ENCODE measurements at places on chromosomes 4 and X.

- DNase-seq: no peak
Measured at GRCh38 chrX:2954541-2954940, 25.4 kb upstream of the ARSD start.

DNA sequence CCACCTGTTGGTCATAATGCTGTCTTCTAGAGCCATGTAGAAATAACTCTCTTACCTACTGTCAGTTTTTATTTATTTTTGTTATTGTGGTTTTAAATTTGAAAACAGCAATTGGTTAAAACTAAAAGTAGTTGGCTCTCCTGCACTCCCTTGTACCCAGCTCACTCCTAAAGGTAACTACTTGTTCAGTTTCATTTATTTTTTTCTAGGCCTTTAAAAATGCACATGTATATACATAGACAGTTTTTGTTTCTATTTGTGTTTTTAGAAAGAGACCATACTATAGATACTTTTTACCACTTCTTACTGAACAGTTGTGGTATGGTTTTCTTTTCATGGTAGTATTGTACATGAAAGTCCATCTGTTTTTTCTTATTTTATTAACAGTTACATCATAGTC, 16.8 kb downstream of the SMAD1 start:
- no peak for DNase-seq

- no peak for DNase-seq
Measured at GRCh38 chr4:7949759-7950158, 10.1 kb upstream of the AFAP1 start.

- DNase-seq: no peak
Measured at GRCh38 chrX:65697915-65698796, 30.7 kb downstream of the MSN start.

DNA sequence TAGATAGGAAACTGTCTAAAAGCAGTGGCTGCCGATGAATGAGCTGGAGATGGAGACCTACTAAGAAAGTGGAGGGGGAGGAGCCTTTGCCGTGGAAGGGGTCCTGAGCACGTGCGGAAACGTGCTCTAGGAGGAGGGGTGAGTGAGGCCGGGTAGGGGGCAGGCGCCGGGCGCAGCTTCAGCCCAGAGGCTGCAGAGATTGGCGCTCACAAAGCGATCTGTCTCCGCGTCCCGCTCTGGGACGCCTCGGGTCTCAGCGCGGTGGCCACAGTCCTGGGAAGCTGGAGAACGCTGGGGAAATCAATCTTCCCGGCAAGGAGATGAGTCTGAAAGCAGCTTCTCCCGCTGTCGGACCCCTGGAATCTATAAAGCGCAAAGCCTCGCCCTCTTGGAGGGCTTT, 444 bp upstream of the ARHGAP6 start:
- no peak for DNase-seq

- DNase-seq: no peak
Measured at GRCh38 chrX:153697924-153698865, 10.5 kb downstream of the SLC6A8 start.

GRCh38 chr4:7158991-7159390, 33.3 kb upstream of the SORCS2 start:
- no peak for DNase-seq

DNA sequence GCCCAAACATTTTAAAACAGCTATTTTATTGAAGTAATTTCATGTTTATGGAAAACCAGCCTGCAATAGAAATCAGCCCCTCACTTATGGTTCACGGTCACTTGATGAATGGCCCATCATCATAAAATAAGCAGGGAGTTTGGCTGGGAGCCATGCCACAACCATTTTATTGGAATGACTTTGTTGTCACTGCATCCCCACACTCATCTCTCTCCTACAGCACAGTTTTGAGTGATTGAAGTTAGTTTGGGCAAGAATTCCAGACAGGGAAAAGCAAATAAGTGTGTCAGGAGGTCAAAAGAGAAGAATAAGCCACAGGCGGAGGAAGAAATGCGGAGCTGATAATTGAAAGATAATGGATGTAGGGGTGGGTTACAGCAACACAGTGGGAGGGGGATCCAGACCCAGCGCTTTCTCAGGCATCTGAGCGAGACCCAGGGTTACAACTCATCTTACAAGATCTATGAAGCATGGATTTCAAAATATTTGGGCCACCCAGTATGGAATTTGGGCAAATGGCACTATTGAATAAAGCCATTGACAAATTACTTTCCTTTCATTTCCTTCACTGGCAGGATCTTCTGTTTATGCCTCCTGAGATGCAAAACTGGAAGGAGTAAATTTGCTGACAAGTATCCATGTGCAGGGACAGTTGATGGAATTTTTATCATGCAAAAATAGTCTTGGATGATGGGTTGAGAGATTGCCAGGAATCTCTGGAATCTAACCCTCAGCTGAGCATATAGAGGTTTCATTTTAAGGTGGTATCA, 100.8 kb downstream of the SHROOM3 start:
- no peak for DNase-seq

DNA sequence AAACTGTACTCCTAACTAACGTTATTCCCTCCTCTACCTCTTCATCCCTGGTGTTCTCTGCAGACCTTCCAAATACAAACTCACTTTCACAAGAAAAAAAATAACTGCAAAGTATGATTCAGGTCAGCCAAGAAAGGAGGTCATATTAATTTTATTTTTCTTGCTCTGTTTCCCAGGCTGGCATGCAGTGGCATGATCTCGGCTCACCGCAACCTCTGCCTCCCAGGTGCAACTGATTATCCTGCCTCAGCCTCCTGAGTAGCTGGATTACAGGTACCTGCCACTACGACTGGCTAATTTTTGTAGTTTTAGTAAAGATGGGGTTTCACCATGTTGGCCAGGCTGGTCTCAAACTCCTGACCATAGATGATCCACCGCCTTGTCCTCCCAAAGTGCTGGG, 156.6 kb downstream of the CHIC2 start:
- DNase-seq: no peak

- no peak for DNase-seq
Measured at GRCh38 chrX:44970709-44971108, 97.7 kb downstream of the KDM6A start.

GRCh38 chrX:35682476-35682875, 115.7 kb upstream of the MAGEB16 start:
- no peak for DNase-seq

DNA sequence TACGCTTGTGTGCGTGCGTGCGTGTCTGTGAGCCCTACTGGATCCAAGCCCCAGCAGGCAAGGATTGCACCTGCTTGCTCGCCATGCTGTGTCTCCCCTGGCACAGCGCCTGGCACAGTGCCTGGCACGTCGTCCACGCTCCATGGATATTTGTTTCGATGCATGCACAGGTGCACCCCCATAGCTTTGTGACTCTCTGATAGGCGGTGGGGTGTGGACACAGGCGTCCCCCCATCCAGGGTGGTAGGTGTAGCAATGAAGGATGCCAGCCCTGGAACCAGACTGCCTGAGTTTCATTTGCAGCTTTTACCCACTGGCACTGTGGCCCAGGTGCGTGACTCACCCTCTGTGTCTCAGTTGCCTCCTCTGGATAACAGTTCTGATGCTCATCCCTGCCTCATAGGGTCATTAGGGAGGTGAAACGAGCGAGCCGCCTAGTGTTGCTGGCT, 20.2 kb downstream of the PIGG start:
- no peak for DNase-seq

- no peak for DNase-seq
Measured at GRCh38 chr4:123043013-123043412, 120.6 kb upstream of the NUDT6 start.

DNA sequence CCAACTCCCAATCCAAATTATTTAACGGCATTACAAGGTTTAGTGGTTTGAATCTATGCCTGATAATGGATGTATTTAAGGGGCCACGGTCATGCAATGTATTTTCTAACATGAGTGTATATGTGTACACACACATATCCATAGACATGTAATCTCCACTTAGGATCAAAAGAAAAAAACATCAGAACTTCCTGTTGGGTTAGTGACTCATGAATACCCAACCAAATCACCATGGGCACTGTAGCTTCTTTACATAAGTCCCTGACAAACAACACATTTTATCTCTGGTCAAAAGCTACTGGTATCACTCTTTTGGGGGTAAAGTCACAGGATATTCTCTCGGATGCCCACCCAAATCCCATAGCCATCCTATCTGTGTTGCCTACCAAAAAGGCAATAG, 36.5 kb upstream of the TFDP3 start:
- no peak for DNase-seq

GRCh38 chr4:102624505-102624904, 123.3 kb downstream of the NFKB1 start:
- DNase-seq: no peak

DNA sequence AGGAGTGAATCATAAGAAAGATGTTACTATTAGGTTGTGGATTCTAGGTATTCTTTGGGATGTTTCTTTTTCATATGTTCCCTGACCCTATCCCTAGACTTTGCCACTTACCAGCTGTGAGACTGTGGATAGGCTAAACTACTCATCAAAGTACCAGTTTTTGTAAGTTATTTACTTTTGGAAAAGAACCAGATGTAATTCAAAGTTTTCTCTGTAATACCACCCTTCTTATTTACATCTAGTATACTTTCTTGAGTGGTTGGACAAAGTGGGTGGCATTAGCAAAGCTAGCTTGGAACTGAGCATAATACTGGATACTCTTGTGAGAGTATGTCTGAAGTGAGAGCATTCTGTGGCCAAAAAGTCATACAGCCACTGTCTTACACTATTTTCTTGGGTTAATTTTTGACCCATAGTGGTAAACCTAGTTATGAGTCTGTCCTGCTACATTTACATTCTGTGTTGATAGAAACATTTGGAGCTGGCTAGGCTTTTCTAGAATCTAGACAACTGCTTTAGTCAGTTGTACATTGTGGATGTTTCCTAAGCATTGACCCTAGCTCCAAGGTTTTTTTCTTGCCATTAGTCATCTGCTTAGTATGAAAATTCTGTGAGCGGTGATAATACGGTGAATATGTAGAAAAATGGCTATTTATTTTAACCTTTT, 41.7 kb downstream of the KDM6A start:
- no peak for DNase-seq

DNA sequence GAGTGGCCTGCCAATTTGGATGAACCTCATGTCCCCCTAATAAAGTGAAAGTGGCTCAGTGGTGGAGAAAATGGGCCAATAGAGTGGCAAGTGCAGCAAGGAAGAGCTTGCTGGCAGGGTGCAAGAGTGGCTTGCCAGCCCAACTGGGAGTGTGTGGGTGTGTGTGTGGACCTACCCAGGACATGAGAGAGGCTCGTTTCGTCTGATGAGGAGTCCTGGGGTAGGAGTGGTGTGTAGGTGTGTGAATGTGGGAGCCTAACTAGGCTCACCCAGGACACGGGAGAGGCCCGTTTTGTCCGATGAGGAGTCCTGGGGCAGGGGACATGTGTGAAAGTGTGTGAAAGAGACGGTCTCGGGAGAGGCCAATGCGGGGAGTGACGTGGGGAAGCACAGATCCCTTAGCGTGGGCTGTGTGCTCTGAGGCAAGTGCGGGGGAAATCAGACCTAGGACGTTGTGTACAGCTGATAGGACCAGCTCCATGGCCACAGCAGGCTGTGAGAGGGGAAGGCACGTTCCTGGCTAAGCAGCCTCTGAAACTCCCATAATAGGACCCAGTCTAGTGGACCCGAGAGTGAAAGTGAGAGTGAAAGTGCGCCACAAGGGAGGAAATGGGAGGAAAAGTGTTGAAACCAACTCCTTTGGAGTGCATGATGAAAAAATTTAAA, 5.3 kb downstream of the GAGE10 start:
- DNase-seq: no peak

- no peak for DNase-seq
Measured at GRCh38 chrX:133836561-133836960, 148.8 kb downstream of the GPC3 start.

DNA sequence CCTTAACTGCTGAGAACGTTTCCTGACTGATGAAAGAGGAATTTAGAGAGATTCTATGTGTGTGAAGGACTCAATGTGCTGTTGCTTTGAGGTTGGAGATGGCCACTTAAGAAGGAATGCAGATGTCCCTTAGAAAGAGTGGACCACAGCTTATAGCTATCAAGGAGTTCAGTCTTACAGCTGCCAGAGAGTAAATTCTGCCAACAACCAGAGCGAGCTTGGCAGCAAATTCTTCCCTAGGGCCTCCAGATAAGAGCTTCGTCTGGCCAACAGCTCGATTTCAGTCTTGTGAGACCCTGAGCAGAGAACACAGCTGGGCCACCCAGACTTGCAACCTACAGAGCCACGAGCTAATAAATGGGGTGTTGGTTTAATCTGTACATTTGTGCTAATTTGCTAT, 21.8 kb downstream of the MID1 start:
- no peak for DNase-seq

DNA sequence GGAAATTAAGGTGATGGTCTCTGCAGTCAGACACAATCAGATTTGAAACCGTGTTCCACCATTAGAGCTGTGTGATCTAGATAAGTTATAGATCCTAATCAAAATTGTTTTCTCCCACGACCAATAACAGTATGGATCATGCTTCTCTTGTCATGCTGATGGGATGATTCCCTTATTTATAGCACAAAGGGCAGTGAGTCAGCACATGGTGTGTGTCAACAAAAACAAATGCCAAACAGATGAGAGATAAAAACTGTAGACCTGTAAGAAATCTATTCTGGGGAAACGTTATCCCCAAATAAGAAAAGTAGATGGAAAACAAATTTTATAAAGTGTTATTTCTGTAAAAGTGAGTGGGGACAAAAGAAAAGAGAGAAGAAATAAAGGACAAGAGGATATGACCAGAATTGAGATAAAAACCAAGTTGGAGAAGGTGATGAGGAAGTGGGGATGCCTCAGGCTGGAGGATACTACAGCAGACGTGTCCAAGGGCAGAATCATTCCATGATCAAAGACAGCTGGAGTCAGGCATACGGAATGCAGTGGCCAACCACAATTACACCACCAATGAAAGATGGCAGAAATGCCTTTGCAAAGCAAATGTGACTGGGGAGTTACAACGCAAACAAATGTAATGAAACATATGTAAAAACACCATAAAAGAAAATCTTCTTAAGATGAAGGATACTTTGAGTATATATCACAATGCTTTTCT, 377.8 kb upstream of the PRKX start:
- DNase-seq: no peak

DNA sequence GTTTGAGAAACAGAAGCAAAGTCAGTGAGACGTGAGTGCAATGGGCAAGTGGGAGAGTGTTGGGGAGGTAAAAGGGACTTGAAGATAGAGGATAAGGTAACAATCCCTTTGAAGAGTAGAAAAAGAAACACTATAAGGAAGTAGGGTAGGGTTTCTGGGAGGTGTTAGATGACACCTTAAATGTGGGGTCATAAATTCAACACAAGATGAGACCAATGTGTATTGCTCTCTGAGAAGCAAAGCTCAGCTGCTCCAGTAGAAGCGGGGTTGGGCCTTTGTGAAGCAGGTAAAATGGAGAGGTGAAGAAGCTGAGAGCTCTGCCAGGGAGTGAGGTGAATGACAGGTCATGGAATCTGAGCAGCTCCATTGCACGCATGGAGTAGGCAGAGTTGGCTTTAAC, 85.3 kb downstream of the REELD1 start:
- DNase-seq: no peak

GRCh38 chr4:56434599-56435139, 746 bp downstream of the PPAT start:
- peak; percentile 5 for DNase-seq
